Activated T-helper 1 cell treated with anti-CD3 and anti-CD28 coated beads, Interleukin-2, amount 50 U/mL, for 16 hours (primary cell): ENCODE measurements at places on chromosomes 12 and 14.

DNA sequence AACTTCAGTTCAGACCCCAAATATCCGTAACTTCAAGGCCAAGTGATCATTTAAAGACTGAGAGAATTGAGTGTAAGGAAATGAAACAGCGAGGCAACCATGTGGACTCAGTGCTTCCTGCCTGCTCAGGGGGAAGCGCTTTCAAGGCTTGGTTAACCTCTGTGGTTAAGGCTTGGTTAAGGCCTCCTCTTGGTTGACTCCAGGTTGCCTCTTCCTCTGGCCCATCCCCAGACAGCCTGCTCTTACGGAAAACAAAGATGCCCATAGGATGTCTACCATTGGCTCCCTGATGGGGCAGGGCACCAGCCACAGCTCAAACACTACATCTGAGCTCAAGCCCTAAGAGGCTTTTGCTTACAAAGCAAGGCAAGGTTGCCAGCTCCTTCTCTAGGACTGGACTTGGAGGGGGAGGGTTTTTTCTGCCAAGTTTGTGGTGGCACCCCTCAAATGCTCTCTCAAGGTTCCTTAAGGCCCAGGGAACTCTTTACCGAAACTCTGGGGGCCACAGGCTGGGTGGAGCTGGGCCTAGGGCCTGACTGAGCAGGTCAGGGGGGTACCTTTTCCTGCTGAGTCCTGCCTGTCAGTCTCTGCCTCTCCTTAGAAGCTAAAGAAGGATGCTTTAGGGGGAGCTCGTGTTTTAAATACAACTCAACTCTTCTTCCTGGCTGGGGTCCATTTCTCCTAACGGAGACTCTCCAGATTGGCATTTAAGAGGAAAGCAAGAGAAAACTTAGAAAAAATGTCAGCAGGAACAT is 13.7 kb downstream of the COL2A1 start:
- DNase-seq: no peak

GRCh38 chr12:68139941-68140340 is 19.6 kb downstream of the IFNG start:
- DNase-seq: no peak

- no peak for DNase-seq
Observed at GRCh38 chr14:73259837-73260236, 22.5 kb downstream of the PAPLN start.

- DNase-seq: no peak
Observed at GRCh38 chr14:32702562-32702961, 236.1 kb upstream of the NPAS3 start.

DNA sequence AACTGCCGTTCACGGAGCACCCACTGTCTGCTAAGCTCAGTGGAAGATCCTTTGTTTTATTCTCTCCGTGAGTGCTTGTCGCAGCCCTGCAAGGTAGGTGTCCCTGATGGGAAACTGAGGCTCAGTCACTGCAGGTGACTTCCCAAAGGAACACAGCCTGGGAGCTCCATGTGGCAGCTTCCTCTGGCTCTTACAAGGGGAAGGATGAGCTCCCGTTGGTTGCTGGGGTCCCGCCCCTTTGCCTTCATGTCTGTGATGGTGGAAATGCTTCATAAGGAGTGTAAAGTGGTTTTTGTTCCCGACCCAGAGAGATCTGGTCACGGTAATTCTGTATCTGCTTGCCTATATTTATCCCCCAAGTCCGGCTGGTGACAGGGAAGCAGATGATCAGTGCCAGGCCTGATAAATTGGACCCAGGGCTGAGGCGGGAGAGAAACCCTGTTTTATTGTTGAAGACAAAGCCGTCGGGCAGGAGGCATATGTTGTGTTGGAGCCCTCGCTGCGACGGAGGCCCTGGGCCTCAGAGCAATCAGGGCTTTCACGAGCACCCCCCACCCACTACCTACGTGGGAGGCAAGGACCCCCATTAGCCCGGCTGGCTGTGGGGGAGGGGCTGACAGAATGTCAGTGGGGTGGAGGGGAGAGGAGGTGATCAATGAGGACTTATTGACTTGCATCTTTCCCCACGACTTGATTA is 91.9 kb downstream of the KIF26A start:
- DNase-seq: no peak

DNA sequence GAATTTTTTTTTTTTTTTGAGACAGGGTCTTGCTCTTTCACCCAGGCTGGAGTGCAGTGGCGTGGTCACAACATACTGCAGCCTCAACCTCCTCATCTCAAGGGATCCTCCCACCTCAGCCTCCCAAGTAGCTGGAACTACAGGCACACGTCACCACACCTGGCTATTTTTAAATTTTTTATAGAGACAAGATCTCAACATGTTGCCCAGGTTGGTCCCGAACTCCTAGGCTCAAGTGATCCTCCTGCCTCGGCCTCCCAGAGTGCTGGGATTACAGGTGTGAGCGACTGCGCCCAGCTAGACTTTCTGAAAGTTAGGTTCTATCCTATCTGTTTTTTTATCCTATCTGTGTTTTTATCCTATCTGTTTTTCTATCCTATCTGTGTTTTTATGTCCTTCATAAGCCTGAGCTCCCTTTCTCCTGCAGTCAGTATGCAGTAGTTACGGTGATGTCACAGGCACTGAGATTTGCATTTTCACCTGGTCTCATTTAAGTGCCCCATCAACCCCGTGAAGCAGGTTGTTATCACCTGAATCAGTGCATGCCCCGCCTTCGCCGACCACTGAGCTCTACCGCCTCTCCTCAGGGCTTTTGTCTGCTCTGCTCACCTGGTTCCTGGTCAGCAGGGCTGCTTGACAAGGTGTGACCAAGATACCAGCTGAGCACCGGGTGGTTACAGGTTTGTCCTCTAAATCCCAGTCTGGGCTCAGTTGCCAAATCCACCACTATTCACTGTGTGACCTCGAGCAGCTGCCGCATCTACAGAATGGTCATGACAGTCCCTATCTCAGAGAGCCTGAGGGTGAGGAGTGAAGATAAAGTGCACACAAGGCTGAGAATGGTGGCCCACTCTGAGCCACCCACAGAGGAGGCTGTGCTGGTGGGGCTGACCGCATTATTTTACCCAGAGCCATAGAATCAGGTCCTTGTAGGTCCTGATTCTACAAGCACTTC is 33.1 kb downstream of the SYNDIG1L start:
- no peak for DNase-seq

DNA sequence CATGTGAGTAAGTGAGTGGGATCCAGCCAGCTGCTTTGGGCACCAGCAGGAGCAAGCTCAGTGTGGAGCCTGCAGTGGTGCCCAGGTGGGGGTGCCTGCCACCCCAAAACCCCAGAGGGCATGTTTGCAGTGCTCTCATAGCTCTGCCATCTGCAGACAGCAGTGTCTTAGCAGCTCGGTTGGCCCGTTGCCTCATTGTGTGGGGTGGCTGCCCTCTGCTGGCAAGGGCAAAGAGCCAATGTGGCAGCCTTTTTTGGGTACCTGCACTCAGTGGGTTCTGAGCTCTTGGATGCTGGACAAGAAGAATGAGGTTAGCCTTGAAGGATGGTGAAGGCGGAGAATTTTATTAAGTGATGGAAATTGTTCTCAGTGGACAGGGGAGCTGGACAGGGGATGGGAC is 52.3 kb downstream of the NEUROD4 start:
- peak; percentile 58 for DNase-seq

- DNase-seq: no peak
Observed at GRCh38 chr14:51228890-51229289, 11.2 kb upstream of the TMX1 start.

DNA sequence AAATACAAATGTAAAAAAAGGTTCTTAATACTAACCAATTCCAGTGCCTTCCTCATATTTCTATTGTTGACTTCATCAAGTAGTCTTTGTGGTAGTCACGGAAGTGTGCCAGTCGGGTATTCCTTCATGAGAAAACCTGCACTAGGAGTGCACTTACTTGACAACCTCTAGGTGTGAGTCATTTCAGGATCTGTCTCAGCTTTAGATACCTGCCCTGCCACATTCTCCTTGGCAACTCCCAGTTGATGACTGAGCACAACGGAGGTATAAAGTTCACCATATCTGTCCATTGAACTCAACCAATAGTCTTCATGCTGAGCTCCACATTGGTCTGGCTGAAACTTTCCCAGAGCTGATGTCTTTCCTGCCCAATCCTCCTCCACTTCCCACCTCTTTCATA is 215.7 kb downstream of the SYT10 start:
- no peak for DNase-seq

DNA sequence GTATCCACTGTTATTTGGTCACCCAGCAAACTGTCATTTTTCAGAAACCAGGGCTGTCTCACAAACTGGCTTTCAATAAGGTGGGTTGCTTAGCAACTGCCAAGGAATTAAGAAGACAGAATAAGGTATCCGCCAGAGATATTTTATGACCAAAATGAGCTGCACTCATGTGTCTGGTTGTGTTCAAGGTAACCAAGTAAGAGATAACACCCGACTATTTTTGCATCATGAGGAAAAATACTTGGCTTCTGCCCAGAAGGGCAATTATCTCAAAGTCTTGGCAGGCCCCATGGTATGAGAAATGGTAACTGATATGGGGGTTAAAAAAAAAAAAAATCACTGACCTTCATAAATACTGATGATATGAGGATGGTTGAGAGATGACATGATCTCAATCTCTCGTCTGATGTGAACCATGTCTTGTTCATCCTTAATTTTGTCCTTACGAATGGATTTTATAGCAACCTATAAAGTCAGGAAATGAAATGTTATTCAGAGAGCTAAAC is 32.6 kb downstream of the NUAK1 start:
- DNase-seq: no peak

- no peak for DNase-seq
Observed at GRCh38 chr12:109868182-109869051, 11.9 kb downstream of the GLTP start.

DNA sequence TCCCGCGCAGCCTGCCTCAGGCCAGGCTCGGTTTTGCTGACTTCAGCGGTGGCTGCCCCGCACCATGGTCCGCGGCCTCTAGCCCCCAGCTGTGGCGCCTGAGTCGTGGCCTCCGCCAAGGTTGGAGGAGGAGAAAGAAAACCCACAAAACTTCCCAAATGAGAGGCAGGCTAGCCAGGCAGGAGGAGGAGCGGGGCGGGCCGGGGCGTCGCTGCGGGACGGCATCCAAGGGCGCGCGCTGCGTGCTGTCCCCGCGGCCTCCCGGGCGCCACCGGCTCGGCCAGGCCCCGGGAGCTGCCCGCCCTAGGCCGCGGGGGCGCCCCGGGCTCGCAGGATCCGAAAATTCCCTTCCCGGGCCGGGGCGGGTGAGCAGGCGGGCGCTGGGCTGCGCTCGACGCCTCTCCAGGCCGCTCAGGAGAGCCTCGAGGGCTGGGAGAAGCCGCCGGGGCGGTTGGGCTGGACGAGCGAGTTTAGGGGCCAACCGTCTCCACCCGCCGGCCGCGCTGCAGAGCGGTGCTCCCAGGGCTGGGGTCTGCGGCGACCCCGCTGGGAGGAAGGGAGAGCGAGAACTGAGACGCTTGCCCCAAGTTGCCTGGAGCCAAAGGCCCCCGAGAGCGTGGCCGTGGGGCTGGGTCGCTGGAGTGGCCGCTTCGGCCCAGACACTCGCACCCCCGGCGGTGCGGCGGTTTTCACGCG is at the start of gene EFS:
EFS (minus strand) TSS at position 137 of the 696 bp plus-strand sequence. CDS start 147 bp downstream, outside the sequence.
- no peak for DNase-seq

DNA sequence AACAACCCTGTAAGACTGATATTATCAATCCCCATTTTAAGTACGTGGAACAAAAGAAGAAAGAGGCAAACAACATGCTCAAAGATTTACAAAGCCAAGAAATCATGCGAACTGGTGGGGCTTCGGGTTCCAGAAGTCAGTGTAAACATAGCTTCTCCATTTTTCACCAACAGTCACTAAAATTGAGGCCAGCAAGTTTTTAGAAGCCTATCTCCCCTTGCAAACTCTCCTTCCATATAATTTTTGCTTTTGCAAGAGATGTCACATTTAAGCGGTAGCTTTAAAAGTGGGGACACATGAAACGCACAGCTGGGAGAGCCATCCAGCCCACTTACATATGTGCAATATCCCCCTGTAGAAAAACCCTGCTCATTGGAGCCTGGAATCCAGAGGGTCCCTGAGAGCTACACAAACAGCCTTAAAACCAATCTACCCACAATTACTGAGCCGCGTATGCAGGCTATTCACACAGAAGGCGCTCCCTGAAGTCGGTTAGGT is 797 bp downstream of the SLC11A2 start:
- DNase-seq: no peak

DNA sequence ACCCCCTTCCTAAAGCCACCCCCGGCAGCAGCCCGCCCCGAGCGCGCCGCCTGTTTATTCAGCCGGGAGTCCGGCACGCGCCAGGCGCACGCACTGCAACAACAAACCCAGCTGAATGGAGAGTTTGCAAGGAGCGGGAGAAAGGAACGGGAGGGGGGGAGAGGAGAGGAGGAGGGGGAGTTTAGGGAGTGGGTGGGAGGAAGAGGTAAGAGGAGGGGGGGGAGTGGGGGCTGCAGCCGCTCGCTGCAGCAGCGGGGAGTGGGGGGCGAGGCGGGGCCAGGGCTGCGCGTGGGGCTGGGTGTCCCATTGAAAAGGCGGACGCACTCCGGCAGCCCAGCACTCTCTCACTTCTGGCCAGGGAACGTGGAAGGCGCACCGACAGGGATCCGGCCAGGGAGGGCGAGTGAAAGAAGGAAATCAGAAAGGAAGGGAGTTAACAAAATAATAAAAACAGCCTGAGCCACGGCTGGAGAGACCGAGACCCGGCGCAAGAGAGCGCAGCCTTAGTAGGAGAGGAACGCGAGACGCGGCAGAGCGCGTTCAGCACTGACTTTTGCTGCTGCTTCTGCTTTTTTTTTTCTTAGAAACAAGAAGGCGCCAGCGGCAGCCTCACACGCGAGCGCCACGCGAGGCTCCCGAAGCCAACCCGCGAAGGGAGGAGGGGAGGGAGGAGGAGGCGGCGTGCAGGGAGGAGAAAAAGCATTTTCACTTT is at the start of gene ASCL1:
ASCL1 (plus strand) TSS at position 336 of the 712 bp plus-strand sequence. CDS start 571 bp downstream, outside the sequence.
- DNase-seq: no peak

DNA sequence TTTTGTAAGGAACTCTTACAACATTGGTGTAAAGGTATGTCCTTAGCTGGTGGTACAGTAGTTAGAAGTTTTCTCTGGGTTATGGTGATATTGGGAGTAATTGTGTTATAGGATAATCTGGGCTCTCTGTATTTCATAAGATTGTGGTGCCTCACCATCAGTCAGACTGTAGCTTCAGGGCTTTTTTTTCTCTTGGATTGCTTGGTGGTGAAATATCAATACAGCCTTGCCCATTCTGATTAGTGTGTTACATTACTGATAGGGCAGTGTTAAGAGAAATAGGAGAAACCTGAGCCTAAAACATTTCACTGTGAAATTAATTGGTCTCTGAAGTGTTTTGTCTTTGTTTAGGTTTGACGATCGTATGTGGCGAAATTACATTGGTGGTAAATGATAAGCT is 71.0 kb downstream of the RCOR1 start:
- no peak for DNase-seq

GRCh38 chr12:88383405-88383804 is 196.9 kb downstream of the KITLG start:
- DNase-seq: no peak
